Stimulated activated CD4-positive, alpha-beta T cell treated with anti-CD3 and anti-CD28 coated beads, Interleukin-15, amount 100 ng/mL, for 1 hour (primary cell): ENCODE measurements at places on chromosomes 6 and 20.

DNA sequence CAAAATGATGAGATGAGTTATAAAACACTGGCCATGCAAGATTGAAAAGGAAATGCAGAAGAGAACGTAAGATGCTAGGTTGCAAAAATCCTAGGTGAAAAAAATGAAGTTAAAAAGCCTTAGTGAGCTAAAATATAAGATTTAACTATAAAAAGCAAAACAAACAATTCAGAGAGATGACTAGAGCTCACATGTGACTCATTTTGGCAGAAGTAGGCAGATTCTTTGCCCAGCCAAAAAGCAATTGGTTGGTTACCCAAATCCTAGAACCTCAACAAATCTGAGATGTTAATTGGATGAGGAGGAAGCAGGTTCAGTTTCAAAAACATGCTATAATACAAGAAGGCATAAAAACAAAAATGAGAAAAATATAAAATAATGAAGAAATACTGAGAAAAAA, 249.1 kb downstream of the OGFRL1 start:
- no peak for DNase-seq

- DNase-seq = no peak
Observed at GRCh38 chr6:158029668-158030230, 48.1 kb downstream of the SYNJ2 start.

GRCh38 chr6:37474316-37474715, 25.4 kb downstream of the CCDC167 start:
- DNase-seq = no peak

DNA sequence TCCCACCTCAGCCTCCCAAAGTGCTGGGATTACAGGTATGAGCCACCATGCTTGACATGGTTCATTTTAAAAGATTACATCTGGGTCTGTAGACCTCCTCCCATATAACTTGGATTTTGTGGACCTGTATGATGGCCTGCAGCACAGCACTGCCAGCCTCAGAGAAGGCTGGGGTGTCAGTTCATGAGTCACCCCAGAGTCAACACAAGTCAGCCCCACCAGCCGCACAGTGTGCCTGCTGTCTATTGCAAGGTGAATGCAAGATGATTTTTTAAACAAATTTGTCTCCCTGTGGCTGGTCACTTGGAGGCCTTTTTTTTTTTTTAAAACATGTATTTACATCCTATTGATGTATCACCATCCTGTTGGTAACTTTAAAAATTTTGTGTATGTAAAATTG, 76.7 kb downstream of the RREB1 start:
- DNase-seq = no peak

DNA sequence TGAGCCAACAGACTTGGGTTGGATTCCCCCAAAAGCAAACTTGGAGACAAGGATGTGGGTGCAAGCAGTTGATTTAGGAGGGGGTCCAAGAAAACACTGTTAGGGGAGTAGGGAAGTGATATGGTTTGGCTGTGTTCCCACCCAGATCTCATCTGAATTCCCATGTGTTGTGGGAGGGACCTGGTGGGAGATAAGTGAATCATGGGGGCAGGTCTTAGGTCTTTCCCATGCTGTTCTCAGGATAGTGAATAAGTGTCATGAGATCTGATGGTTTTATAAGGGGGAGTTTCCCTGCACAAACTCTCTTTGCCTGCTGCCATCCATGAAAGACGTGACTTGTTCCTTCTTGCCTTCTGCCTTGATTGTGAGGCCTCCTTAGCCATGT, 542.6 kb downstream of the DHX35 start:
- DNase-seq = no peak

DNA sequence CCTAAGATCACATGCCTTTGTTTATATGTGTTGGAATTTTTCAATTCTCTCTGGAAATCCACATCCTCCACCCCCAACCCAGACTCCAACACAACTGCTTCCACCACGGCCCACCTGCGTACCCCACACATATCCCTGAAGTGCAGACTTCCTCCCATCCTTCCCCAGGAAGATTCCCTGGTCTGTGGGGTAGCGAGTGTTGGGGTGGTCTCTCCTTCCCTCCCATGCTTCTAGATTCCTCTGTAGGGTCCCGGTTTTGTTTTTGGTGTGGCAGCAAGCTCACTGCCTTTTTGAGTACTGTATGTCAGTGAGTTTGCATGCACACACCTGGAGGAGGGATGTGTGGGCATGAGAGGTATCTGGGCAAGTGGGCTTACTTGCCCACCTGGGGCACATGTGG, 127.6 kb downstream of the MRPL14 start:
- DNase-seq = no peak

DNA sequence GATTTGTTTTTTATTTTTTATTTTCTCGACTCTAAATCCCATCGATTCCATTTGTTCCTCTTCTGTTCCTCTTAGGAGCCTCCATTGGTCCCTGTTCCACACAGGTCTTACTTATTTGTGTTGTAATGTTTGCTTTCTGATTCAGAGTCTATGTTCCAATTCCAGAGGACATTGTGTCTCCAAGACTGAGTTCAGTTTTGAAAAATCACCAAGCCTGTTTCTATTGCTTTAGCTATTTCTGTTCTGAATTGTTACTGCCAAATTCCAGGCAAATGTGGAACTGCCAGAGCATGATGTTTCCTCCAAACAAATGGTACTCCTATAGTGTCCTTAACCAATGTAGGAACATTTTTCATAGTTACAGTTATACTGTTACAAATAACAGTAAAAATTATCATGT, 270.9 kb upstream of the SPTLC3 start:
- no peak for DNase-seq

DNA sequence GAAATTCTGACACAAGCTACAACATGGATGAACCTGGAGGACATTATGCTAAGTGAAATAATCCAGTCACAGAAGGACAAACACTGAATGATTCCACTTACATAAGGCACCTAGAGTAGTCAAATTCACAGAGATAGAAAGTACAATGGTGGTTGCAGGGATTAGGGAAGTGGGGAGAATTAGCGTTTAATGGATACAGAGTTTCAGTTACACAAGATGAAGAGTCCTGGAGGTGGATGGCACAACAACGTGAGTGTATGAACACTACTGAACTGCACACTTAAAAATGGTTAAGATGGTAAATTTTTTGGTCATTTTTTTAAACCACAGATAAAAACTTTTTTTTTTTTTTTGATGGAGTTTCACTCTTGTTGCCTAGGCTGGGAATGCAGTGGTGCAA, 24.7 kb downstream of the MOCS3 start:
- no peak for DNase-seq

GRCh38 chr6:39962831-39963230, 28.6 kb upstream of the MOCS1 start:
- DNase-seq = no peak

- DNase-seq = no peak
Observed at GRCh38 chr20:37277253-37277593, 12.2 kb upstream of the MANBAL start.

GRCh38 chr20:47818996-47819609, 33.8 kb upstream of the SULF2 start:
- DNase-seq = no peak

DNA sequence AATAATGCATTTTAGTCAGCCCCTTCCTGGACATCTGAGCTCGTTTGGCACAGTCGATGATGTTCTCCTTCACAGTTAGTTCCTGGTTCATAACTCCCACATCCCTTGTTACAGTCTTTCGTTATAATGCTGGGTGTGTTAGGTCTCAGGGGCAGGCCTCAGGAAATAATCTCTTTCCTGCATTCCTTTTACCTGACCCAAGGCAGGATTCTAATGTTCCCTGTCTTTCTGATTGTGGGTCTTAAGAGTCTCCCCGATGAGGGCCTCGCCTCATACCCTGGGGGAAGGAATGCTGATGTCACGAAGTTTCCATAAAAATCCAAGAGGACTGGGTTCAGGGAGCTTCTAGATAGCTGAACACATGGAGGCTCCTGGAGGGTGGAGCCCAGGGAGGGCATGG, 104.0 kb upstream of the CARMIL1 start:
- no peak for DNase-seq
